WERI-Rb-1 (cell line): ENCODE measurements at places on chromosomes 3 and 15.

DNA sequence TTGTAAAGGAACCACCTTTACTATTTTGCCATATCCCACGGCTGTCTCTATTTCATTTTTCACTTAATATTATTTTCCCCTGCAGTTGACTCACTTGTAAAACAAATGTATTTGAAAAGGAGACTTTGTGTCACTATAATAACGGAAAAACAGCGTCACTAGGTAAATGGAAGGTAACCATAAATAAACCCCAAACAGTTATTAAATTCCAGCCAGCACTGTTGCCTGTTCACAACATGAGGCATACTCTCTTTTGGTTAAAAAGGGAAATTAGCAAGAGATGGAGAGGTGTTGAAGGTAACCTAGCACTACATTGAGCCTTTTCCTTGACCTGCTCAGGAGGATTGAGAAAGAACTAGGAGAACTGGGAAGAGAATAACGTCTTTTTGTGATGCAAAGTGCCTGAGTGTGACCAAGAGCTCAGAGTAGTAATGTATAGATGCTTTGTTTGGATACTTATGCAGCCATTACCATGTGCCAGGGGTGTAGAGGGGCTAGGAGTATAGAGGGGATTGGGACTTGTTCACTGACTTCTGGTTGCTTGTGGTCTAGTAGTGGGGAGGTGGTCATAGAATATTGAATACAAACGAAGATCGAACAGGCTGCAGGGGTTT, 19.6 kb downstream of the FLNB start:
- DNase-seq = no peak

DNA sequence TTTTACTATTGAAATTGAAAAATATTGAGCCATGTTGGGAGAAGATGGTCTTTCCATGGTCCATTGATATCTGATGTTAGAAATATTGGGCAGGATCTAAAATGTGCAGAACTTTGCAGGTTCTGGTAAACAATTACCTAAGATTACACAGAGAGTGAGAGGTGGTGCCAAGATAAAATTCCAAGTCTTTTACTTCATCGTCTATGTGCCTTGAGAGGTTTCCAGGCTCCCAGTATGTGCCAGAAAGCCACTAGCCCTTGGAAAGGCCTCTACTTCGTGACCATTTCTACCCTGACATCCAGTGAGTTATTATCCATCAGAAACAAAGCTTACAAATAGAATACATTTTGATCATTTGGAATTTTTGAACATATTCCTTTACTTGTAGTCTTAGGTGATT, 27.6 kb downstream of the CD200 start:
- no peak for DNase-seq

GRCh38 chr3:141802316-141803077, 39.3 kb downstream of the GRK7 start:
- no peak for DNase-seq

DNA sequence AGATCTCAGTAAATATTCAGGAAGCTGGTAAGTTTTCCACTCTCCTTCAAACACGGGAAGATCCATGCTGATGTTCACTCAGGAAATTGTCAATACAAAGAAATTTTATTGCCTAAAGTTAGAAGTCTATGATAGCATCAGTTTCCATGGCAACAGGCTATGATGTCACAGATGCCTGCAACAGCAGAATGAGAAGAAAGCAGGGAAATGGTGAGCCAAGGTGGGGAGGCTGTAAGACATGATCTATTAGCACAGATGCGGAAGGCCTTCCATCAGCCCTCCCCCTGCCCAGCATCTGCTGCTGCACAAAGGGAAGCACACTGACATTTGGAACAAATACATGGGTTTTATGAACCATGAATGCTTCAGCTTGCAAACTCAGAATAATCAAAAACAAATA, 28.6 kb downstream of the EPHB1 start:
- DNase-seq = no peak

DNA sequence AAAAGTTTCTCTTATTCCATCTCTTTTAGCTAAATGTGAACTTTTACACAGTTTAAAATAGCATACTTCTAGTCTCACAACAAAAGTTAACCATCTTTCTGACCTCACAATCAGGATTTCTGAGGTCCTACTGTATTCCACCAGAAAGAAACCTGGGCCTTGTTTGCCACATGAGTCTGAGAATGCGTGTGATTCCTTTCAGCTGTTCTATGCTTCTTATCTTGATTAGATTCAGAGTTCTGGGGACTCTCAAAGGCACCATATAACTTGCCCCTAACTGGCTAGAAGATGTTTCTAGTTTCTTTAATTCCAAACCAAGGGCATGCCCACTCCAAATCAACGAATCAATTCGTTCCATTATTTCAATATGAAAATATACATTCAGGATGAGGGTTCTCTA, 131.1 kb downstream of the ATP8B4 start:
- DNase-seq = no peak

DNA sequence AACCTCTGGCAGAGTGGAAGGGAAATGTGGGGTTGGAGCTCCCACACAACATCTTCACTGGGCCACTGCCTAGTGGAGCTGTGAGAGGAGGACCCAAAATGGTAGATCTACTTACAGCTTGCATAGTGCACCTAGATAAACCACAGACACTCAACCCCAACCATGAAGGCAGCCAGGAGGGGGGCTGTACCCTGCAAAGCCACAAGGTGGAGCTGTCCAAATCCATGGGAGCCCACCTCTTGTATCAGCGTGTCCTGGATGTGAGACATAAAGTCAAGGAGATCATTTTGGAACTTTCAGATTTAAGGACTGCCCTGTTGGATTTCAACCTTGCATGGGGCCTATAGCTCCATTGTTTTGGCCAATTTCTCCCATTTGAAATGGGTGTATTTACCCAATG, 20.9 kb downstream of the TP63 start:
- peak; percentile 19 for DNase-seq

- DNase-seq = no peak
Measured at GRCh38 chr3:17974206-17974841, 231.9 kb upstream of the TBC1D5 start.

- no peak for DNase-seq
Measured at GRCh38 chr3:43624619-43625305, 3.0 kb upstream of the ANO10 start.

- DNase-seq = no peak
Measured at GRCh38 chr3:186526256-186526606, 17.9 kb downstream of the CRYGS start.

DNA sequence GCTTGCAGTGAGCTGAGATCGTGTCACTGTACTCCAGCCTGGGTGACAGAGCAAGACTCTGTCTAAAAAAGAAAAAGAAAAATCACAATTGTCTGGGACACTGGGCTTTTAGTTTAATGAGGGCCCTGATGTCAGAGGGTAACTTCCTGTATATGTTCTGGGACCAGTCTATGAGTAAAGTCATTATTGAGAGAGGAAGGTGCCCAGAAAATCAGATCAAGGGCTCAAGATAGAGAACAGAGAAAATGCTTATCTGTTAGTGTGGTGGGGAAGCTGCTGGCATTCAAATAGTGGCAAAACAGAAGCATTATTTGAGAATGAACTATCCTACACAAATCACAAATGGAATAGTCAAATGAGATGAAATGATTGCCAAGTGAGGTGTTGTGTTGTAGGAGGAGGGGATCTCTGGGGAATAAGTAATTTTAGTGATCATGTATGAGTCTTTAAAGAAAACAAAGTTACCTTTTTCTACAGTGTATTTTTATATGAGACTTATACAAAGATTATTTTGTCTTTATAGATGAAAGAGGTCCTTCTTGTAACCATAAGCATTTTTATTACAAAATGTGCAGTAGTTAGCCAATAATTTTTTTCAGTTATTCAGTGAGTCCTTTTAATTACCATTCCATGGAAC, 13.4 kb downstream of the ARIH2 start:
- no peak for DNase-seq

DNA sequence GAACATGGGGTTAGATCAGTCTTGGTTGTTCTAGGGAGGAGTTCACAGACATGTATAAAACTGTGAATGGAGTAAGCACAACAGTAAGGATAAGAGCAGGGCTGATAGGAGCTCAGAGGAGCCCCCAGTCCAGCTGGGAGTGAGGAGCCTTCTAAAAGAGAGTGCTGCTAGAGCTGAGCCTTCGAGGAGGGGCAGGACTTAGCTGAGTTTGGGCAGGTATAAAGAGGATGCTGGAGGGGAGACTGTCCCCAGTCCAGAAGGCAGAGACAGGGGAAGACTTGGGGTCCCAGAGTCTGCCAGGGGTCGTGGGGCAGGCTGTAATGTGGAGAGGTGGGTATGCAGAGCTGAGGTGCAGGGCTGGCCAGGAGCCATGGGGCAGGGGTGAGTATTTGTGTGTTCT, 12.1 kb downstream of the CAND2 start:
- DNase-seq = no peak

DNA sequence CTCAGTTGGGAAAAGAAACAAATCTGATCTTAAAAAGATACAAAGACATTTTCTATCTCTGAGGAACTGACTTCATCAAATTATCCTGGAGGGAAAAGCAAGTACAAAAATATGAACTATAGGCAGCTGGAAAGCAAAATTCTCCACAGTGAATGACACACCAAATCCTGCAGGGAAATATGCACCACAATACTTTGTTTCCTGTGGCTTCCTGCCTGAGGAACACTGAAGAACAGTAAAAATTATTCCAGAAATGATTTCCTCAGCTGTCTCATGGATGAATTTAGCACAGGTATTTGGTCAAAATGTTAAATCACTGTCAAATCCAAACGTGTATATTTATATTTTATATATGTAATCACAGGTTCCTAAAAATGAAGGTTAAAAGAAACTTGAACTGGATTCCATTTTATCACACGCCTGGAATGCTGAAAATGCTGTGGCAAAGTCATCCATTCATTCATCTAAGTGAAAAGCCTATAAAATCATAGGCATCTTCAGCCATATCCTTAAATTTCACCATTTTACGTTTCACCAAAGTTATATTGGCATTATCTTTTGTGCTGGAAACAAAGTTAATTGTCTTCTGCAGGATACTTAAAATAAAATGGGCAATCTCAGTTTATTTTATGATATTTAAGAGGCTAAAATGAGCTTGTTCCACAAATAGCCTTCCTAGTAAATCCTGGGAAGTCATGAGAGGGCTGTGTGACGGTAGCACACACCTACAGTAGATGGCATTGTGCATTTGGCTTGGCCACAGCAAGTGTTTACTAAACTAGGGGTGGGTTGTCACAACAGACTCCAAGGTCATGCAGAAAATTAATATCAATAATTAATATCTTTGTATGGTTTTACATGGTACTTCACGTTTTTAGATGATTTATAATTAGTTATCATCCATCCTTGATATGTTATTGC, 19.3 kb upstream of the TSC22D2 start:
- no peak for DNase-seq

GRCh38 chr15:70160803-70161565, 63.3 kb upstream of the TLE3 start:
- no peak for DNase-seq

GRCh38 chr3:23996095-23996524, 51.0 kb downstream of the NR1D2 start:
- no peak for DNase-seq

GRCh38 chr3:150599611-150600297, 3.4 kb upstream of the SELENOT start:
- DNase-seq = no peak

DNA sequence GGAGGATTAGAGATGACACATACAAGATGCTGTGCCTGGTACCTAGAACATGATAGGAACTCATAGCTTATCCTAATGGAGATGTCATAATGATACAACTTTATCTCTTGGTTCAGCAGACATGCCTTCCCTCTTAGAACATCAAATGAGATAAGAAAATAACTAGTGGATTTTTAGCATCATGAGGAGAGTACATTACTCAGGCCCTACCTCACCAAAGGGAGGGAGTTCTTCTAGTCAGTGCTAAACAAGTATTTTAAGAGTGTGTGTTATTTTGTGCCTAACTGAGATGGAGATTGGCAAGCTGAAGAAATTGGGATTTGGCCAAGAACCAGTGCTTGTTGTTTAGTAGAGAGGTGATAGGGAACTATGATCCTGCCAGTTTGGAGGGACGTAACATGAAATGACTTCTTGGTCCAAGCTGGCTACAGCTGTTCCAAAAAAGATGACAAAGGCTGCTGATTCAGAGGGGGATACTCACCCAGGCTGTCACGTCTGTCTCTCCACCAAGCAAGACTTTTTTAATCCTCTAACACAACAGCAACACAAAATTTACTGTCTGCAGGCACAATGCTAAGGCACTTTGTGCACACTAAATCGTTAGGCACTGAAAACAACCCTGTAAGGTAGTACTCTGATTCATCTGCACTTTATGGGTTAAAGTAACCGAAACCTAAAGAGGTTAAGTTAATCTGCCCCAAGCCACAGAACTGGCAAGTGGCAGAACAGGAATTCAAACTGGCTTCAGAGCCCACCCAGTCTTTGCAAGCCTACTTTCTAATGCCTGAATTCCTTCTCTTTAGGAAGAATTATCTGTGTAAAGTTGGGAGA, 126.5 kb downstream of the CMSS1 start:
- DNase-seq = no peak

- no peak for DNase-seq
Measured at GRCh38 chr3:61570813-61571212, 9.4 kb downstream of the PTPRG start.

- peak; percentile 71 for DNase-seq
Measured at GRCh38 chr15:31316135-31316795, 10.4 kb upstream of the KLF13 start.

DNA sequence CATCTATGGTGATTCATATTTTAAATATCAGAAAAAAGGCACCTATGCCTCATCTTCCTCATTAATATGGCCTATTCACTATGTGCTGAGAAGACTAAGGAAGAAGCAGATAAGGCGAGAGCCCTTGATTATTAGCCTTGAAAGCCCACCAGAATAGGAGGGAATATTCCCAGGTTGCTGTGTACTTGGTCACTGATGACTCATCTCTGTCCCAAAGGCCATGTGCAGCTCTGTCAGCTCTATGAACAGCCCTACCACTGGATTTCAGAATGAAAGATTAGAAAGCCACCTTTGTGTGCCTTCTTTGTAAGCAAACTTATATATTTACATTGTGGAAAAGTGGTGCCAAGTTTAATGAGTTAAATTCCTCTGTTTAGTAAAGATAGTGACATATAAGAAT, 211.5 kb downstream of the NFKBIZ start:
- DNase-seq = no peak

DNA sequence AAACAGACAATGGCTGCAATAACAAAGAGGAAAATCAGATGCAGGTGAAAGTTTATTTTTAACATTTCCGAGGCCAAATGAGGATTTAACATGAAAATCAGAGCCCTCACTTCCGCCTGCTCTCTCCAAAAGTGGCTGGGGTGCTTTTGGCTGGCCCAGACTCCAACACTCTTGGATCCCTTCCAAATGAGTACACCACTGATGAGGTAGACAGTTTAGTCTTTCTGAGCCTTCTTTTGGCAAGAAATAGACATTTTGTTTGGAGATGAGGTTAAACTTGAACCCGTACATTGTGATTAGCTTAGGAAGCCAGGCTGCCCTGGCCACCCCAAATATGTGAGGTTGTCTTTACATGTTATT, 51.0 kb upstream of the TRA2B start:
- DNase-seq = no peak

- DNase-seq = no peak
Measured at GRCh38 chr3:55669133-55669532, 182.0 kb upstream of the WNT5A start.
